CD4-positive, CD25-positive, alpha-beta regulatory T cell (primary cell): ENCODE measurements at places on chromosomes 12 and 14.
A peak's percentile ranks its signal among the peaks of the same experiment; 100 is the strongest.

DNA sequence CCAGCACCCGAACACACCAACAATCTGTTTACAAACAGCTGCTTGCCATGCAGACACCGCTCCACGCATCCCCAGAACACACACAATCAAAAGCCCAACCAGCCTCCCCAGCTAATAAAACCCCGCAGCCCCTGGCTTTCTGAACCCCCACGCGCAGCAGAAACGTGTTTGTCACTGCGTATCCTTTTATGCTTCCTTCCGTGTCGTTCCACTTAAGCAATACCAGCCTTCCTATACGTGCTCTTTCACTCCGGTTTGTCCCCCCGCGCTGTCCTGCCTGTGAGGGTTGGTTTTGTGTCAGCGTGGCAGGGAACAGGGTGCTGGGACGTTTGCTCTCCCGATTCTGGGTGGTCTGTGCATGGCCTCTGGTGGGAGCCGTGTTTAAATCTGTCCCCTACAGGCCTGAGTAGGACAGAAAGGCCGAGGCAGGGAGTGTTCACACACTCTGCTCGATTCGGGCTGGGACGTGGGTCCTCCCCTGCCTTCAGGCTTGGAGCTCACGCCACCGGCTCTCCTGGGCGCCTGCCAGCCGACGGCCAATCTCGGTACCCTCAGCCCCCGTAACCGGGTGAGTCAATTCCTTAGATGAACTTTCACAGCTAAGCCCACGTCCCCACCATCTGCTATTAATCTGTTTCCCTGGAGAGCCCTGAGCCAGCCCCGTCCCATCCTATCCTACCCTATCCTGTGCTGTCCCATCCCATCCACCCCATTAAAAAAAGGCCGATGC, 60.0 kb downstream of the NOC4L start:
- no peak for DNase-seq

DNA sequence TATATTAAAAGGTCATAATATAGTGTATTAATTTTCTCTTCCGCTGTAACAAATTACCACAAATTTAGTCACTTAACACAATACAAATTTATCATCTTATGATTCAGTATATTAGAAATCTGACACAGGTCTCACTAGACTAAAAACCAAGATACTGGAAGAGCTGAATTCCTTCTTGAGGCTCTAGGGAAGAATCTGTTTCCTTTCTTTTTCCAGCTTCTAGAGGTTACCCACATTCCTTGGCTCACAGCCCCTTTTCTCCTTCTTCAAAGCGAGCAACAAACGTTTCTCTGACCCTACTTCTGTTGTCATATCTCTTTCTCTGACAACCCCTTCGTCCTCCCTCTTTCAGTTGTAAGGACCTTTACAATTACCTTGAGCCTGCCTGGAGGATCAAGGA, 43.4 kb upstream of the AMN1 start:
- DNase-seq: no peak

DNA sequence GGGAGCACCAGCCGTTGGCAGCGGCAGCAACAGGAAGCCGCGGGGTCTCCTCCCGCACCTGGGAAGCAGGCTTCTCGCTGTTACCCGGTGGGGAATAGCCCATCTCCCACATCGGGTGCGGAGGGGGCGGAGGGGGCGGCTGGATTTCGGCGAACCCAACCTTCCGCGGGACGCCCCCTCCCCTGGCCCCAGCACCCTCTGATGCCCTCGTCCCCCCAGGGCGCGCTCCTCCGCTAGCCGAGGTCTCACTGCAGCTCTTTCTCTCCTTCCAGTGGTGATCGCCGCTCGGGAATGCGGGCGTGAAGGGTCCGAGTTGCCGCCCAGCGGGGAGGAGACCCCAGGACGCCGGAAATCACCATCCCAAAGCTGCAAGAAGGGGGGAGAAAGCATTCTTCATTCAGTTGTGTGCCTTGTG, 303 bp downstream of the SAMD4A start:
- no peak for DNase-seq

GRCh38 chr14:102452302-102452701, 57.3 kb downstream of the ANKRD9 start:
- DNase-seq: no peak

- DNase-seq: no peak
These were observed 3.3 kb downstream of the PARP11 start for GRCh38 chr12:3869865-3870264.

GRCh38 chr12:130127912-130128789, 34.1 kb upstream of the FZD10 start:
- no peak for DNase-seq

DNA sequence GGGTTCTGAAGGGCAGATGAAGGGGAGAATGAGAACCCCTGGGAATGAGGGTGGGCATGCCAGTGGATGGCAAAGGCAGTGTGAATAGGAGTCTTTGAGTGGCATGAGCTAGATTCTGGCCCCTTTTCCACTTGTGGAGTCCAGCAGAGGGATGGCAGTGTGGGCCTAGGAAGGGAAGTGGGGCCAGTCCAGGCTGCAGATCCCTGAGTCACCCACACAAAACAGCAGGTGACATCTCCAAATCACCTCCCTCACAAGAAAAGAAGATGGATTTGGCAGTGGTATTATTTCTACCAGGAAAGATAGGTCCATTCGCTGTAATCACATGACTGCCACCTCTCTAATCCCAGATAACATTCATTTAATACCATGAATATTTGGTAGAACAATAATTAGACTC, 151.3 kb downstream of the TTC7B start:
- DNase-seq: no peak

- DNase-seq: no peak
These were observed 32.1 kb upstream of the STON2 start for GRCh38 chr14:81432219-81432661.

- no peak for DNase-seq
These were observed 1662.2 kb upstream of the FLRT2 start for GRCh38 chr14:83867566-83868225.

- no peak for DNase-seq
These were observed 17.4 kb downstream of the LGR5 start for GRCh38 chr12:71456990-71457389.

GRCh38 chr12:67689385-67689784, 40.8 kb downstream of the DYRK2 start:
- no peak for DNase-seq

- no peak for DNase-seq
These were observed 4.6 kb downstream of the SIX1 start for GRCh38 chr14:60644666-60645065.

- no peak for DNase-seq
These were observed 7.6 kb downstream of the GPR65 start for GRCh38 chr14:88012495-88012894.

- peak; percentile 77 for DNase-seq
These were observed 6.3 kb downstream of the DHH start for GRCh38 chr12:49088150-49088931.

DNA sequence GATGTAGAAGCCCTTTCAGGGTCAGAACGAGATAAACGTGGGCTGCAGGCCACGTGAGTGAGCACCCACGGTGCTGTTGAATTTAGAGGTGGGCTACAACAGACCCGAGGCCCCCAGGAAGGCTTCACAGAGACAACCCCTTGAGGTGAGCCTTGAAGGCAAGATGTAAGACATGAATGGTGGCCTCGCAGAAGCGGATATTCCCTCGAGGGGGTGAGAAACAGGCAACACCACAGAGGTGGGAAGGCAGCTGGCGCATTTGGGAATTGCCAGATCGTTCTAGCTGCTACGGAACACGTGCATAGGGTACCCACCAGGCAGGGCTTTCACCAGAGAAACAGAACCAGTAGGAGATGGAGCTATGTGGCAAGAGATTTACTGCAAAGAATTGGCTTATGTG, 22.6 kb upstream of the ATP2A2 start:
- no peak for DNase-seq

DNA sequence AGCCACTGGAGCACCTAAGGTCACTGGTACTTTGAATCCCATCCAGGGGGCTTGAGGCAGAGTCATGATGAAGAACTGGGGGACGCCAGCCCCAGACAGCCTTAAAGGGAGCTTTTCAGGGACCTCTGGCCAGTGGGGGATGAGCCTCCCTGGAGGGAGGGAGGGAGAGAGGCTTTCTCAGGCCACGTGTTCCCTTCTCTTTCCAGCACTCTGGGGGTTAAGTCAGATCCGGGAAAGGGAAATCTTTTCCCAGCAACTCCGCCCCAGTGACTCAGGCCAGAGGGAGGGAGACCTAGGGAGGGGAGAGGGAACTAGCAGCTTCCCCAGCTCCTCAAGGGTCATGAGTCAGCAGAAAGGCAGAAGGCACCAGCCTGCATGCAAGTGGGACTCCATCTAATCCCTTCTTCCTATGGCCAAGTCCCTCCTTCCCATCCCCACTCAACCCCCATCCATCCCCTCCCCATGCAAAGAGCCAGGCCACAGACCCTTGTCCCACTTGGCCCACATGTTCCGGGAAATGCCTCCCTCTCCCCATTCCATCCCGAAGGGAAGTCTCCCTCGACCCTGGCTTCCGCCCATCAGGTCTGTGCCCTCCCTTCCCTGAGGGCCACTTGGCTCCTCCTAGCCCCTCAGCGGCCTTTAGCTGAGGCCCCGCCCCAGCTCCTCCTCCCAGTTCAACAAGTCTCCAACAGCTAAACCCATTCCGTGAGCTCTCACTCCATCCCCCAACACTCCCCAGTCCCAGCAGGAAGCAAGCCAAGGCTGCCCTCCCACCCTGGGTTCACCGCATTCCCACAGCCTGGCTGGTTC, 5.6 kb downstream of the TNFRSF1A start:
- DNase-seq: peak; percentile 74

GRCh38 chr12:64682572-64683277, 72.4 kb downstream of the RASSF3 start:
- no peak for DNase-seq

- DNase-seq: no peak
These were observed 50.2 kb downstream of the C14orf132 start for GRCh38 chr14:96089401-96089800.

- no peak for DNase-seq
These were observed 20.5 kb downstream of the BTBD6 start for GRCh38 chr14:105268736-105269354.

DNA sequence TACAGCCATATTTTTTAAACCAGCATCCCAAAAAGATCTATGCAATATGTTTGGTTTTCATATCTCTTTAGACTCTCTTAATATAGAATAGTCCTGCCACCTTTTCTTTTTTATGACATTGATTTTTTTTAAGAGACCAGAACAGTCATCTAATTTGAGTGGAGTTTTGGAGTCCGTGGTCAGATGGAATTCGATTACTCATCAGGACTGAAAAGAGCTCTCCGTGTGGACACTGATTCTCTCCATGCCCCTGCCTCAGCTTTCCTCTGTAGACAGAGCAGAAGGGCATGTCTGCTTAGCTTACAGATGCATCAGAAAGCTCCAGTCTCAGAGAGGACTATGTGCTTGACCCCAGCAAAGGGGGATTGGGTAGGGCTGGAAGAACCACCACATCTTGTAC, 27.8 kb downstream of the SMCO2 start:
- no peak for DNase-seq

GRCh38 chr14:82533351-82533750, 999.7 kb upstream of the SEL1L start:
- no peak for DNase-seq

DNA sequence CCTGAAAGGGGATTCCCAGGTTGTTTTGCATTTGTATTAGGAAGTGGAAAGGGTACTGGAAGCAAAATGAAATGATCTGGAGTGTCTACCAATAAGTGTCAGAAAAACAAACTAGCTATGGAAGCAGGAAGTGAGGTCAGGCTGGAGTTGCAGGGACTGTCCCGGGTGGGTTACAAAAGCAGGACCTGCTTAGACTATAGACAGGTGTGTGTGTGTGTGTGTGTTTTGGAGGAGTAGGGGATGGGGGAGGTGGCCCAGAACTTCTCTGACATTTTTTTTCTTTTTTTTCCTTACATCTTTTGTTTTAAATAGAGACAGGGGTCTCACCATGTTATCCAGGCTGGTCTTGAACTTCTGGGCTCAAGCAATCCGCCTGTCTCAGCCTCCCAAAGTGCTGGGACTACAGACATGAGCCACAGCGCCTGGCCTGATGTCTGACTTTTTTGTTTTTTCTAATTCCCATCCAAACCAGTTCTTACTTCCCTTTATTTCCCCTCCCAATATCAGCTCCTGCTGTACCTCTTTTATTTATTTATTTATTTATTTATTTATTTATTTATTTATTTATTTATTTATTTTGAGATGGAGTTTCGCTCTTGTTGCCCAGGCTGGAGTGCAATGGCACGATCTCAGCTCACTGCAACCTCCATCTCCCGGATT, 512 bp upstream of the RND1 start:
- no peak for DNase-seq
